ENCODE measurements at places on chromosomes 13 and 19.

DNA sequence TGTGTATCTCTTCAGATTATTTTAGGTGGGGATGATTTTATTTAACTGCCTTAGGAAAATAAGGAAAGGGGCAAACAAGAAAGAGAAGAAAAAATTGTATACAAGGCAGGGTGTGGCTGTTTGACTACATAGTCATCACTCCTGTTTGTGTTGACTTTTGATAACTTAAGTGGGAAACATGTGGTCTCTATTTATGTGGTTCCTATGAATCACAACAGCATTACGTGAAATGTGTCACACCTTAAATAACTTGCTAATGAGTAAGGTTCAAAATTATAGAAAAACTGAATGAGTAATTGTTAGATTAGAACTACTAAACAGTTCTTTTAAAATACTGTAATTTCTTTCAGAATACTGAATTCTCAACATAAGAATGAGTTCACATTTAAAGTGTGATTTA, 69.3 kb downstream of the LMO7 start:
- DNase-seq = no peak

DNA sequence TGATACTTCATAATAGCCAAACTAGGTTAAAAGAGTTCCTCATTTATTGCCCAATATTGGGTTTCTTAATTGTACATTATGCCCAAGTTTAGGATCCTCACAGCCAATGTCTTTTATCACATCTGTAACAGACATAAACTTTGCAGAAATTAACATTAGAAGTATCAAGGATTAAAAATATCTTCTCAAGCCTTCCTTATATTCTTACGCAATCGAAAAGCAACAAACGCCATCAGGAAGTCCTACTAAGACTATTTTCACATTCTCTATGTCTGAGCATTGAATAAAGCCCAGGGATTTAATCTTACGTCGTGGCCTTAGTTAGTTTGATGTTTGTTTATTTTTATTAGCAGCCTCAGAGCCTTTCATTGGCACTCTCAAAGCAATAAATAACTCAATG, 1660.4 kb upstream of the MIR17HG start:
- no peak for DNase-seq

GRCh38 chr13:91356919-91357612, 9.6 kb downstream of the MIR17HG start:
- no peak for DNase-seq

- no peak for DNase-seq
Measured at GRCh38 chr13:30618186-30618929, 638 bp downstream of the USPL1 start.

DNA sequence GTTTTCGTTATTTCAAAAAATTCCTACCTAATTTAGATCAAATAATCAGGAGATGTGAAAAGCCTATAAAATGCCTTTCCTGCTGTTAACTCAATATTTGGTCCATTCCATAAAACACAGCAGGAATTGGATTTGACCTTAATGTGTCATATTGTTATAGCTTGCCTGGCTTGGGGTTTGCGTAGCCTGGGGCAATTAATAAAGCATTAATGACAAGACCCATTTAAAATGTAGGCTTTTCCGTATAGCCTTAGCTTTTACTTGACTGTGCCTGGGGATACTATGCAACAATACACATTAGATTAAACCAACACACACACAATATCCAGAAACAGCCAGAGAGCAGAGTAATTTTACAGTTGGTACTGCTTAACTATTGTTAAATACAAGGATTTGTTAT, 117.2 kb upstream of the MAB21L1 start:
- no peak for DNase-seq
